ENCODE measurements at places on chromosomes 11 and 22. TPM values are rescaled to one million over a fixed set of nuclear protein-coding genes. Genes with fewer than 3 reads are reported as not detected.
A peak's percentile ranks its signal among the peaks of the same experiment; 100 is the strongest.

SCGB2A2 gene
- total RNA-seq = not detected

DNA sequence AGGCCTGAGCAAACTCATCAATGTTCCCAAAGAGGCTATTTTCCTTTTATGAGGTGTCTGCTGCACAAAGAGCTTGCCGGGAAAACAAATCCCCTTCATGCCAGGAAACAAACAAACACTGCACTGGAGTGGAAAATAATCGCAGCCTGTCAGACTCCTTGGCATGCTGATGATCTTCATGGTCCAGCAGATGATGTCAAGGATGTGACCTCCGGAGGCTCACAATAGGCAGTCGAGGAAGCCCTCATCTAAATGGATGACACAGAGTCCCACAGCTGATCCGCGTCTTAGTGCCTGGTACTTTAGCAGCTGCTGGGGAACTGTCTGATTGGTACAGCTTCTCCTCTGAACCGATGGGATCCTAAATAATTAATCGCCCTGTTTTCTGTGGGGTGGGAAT lies 187.6 kb downstream of the TENM4 start:
- DNase-seq = no peak
- H3K36me3 ChIP-seq = no peaks in the 10 kb centered on the region
- no peak overlapping the region for H3K27ac ChIP-seq
- no peaks in the 10 kb centered on the region for H3K4me1 ChIP-seq
- H3K4me3 ChIP-seq = no peak overlapping the region

DNA sequence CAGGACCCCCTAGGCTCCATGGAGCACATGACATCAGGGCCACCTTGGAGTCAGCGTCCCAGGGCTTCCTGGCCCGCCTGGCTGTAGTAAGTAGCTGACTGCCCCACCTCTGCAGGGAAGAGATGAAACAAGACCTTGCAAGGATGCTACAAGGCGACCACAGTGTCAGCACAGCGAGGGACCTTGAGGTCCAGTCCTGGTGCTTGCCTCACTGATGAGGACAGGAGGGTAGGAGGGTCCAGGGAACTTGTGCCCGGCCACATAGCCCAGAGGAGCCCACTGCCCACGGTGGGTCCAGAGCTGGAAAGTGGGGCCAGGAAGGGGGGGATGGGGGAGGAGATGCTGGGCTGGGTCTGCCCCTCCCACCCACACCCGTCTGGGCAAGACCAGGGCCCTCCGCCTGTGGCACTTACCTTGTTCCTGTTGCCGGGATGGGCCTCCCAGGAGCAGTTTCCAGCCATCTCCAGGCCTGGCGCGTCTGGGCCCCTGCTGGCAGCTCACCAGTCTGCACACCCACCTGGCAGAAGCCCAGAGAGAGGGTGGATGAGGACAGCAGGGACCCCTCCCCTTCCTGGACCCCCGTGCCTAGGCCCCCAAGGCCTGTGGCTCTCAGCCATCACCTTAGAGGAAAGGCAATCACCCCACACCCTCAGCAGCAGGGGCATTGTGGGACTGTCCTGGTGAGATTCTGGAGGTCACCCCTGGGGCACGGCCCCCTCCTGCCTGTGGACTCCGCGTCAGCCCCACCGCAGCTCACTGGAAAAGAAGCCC lies 3.4 kb downstream of the MRGPRF start:
- H3K36me3 ChIP-seq = no peaks in the 10 kb centered on the region
- peaks cover 40% of the 10 kb centered on the region for H3K4me1 ChIP-seq
- no peak overlapping the region for H3K27ac ChIP-seq
- peaks cover 15% of the 10 kb centered on the region for H3K27me3 ChIP-seq

GRCh38 chr11:134670961-134671370 lies 258.9 kb upstream of the B3GAT1 start:
- no peaks in the 10 kb centered on the region for H3K36me3 ChIP-seq
- no peaks in the 10 kb centered on the region for H3K4me1 ChIP-seq
- H3K27ac ChIP-seq = no peak overlapping the region
- H3K27me3 ChIP-seq = peaks cover 78% of the 10 kb centered on the region
- no peak overlapping the region for H3K4me3 ChIP-seq
- DNase-seq = no peak

GRCh38 chr11:76205252-76206076 lies 838 bp downstream of the WNT11 start:
- peaks cover 24% of the 10 kb centered on the region for H3K4me1 ChIP-seq
- no peak for DNase-seq
- H3K4me3 ChIP-seq = peak overlapping the region; percentile 73
- no peak overlapping the region for H3K27ac ChIP-seq

GRCh38 chr11:114015117-114015516 lies 40.2 kb downstream of the HTR3A start:
- no peak overlapping the region for H3K4me3 ChIP-seq
- H3K36me3 ChIP-seq = no peaks in the 10 kb centered on the region
- DNase-seq = no peak
- H3K27ac ChIP-seq = no peak overlapping the region
- no peaks in the 10 kb centered on the region for H3K4me1 ChIP-seq
- peaks cover 66% of the 10 kb centered on the region for H3K27me3 ChIP-seq

GRCh38 chr11:93648158-93648557 lies 13.3 kb upstream of the CEP295 start:
- no peak overlapping the region for H3K4me3 ChIP-seq
- no peak for DNase-seq
- peaks cover 1% of the 10 kb centered on the region for H3K27me3 ChIP-seq

SOX10 gene
- not detected for total RNA-seq

GRCh38 chr11:134702827-134703226 lies 290.8 kb upstream of the B3GAT1 start:
- H3K4me3 ChIP-seq = no peak overlapping the region
- H3K36me3 ChIP-seq = no peaks in the 10 kb centered on the region
- H3K4me1 ChIP-seq = no peaks in the 10 kb centered on the region
- no peak overlapping the region for H3K27ac ChIP-seq

DNA sequence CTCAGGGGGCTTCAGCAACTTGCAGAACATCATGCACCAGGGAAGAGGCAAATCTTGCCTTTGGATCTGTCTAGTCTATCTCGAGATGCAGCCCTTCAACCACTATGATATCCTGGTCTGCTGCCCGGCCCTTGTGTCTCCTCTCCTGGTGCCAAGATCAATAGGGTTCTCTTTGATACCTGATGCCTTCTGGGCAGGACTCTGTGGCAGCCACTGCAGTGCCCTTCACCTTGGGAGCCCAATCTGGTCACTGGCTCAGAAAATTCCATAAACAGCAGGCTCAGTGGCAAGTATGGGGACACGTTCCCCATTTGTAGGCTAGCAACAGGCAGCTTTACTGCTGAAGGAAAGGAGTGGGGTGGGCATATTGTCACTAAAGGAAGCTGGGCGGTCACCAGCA lies 23.4 kb downstream of the SYN3 start:
- H3K27ac ChIP-seq = no peak overlapping the region
- DNase-seq = no peak
- no peaks in the 10 kb centered on the region for H3K4me1 ChIP-seq
- H3K27me3 ChIP-seq = peaks cover 92% of the 10 kb centered on the region
- H3K36me3 ChIP-seq = no peaks in the 10 kb centered on the region
- H3K4me3 ChIP-seq = no peak overlapping the region

DNA sequence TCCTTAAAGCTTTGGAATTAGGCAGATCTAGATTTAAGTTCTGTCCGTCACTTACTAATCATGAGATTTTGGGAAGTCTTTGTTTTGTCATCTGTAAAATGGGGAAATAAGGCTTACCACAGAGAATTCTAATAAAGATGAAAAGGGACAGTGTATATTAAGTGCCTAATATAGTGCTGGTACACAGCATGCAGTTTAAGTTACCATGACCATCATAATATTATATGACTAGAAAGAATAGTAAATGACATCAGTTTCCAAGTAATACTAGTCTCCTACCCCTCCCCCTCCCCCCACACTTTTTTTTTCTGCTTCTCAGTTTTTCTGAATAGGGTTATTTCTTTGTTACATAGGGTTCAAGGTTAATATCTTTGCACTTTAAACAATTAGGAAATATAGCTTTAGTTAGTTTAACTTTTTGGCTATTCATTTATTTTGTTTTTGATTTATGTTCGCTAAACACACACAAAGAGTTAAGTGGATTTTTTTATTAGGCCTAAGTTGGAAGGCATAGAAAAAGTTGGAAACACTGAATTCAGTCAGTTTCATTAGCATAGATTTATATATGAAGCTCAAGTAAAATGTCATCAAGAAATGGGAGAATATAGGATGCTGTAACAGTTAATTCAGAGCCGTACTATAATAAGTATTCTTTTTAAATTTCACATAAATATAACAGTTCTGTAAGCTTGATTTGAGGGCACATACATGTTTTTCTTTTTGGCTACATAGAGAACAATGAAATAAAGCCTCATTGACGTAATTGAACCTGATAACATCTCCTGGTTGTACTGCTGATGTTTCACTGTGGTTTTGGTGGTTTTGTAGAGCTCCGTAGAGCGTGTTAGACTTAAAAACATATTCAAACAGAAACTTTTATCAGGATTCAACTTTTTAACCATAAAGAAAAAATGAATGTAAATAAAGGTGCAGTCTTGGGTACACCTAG lies 121.2 kb downstream of the PDE3B start:
- no peaks in the 10 kb centered on the region for H3K4me1 ChIP-seq
- H3K36me3 ChIP-seq = no peaks in the 10 kb centered on the region
- H3K4me3 ChIP-seq = no peak overlapping the region
- no peak for DNase-seq
- H3K27me3 ChIP-seq = no peaks in the 10 kb centered on the region
